Ovary (tissue), 10 donors: ENCODE measurements at places on chromosomes 4 and X.

GRCh38 chrX:54042609-54043021, 1.7 kb downstream of the PHF8 start:
- peak; percentile 50 for DNase-seq

DNA sequence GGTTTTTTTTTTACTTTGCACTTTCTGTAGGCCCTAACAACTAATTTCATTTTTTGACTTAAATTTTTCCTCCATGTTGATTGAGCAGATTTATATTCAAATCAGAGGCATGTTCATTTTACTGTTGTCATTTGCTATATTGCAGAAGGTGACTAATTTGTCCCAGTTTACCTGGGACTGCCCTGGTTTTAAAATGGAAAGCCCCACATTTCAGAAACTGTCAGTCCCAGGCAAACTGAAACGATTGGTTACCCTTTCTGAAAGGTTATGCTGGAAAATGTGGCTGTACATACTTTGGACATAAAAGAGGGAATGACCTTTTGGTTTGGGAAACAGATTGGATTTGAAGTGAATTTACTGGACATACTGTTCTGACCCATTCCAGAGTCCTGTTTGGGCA, 160.0 kb downstream of the SPCS3 start:
- no peak for DNase-seq

DNA sequence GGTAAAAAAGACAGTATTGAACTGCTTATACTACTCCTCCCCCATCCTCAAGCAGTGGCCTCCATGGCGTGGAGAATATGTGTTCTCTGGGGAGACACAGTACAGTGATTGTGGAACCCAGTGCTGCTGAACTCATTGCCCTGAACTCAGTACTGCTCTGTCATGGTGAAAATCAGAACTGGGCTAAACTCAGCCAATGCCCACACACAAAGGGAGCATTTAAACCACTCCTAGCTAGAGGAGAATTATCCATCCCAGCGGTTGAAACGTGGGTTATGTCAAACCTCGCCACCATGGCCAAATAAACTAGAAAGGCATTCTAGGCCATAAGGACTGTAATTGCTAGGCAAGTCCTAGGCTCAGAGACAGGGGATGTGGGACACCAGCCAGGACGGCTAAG, 131.8 kb downstream of the SPOCK3 start:
- DNase-seq = no peak

DNA sequence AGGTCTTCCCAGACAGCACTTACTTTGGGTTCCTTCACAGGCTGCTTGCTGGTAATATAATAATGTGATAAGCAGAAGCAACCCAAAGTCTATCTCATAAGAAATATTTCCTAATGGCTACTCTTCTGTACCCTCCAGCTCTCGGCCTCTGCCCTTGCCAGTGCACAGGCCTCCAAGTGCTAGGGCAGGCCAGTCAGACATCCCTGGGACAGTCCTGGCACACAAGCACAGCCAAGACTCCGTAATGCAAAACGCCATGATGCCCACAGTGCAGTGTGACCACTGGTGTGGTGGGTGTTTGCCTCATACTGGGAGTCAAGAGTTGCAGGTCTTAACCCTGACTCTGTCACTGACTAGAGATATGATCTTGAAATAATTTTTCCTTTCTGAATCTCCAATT, 35.1 kb downstream of the RNF150 start:
- DNase-seq = no peak

- DNase-seq = no peak
Measured at GRCh38 chr4:16205298-16206164, 20.7 kb downstream of the TAPT1 start.

DNA sequence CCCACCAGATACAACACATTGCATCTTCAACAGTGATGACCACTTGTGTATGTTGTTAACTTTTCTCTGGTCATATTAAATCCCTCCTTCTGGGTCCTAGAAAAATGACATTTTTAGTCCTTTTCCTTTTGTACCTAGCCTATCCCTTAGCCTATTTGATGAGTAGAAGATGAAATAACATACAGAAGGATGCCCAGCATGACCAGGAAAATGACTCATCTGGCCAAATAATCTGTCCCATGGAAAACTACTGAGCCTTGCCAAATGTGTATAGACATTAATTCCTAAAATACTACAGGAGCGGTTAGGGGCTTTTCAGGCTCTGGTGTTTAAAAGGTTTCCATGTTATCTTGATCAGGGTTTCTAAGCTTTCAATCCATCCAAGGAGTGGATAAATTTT, 129.0 kb upstream of the KCNIP4 start:
- DNase-seq = no peak

DNA sequence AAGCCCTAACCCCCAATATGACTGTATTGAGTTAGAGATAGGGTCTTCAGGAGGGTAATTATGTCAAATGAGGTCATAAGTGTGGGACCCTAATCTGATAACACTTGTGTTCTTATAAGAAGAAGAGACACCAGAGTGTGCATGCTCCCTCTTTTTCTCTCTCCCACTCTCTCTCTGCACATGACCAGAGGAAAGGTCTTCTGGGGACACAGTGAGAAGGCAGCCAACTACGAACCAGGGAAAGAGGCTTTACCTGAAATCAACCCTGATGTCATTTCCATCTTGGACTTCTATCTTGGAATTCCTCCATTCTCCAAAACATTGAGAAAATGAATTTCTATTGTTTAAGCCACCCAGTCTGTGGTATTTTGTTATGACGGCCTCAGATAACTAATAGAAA, 97.2 kb upstream of the MAD2L1 start:
- DNase-seq = no peak

DNA sequence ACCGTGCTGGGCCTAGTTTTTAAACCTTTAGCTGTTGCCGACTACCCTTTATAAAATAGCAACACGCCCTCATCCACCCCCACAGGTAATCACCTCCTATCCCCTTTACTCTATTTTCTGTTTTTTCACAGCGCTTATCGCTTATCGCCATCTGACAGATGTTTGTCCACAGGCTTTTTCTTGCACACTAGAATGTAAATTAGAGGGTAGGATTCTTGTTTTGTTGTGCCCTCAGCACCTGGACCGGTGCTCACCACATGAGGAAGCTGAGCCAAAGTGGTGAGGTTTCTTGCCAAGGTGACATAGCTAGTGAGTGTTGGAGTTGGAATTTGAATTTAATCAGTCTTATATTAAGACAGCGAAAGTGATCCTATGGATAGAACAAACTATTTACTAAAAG, 2.9 kb upstream of the RBBP7 start:
- DNase-seq = no peak

GRCh38 chrX:13254076-13254785, 65.6 kb downstream of the ATXN3L start:
- DNase-seq = no peak

DNA sequence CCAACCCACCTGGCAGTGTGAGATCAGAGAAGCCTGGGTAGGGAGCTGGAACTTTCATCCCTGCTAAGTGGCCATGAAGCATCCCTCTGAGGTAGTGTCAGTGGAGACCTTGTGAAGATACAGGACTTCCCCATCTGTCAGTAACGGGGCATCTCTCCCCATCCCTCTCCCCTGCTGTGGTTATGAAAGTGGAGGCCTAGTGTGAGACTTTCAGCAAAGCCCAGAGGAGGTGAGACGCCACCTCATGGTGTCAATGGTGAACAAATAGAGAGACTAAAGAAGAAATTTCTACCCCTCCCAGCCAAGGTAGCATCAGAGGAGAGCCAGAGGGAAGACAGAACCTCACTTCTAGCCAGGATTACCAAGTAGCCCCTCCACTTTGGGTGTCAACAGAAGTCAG, 150.2 kb downstream of the VEGFC start:
- DNase-seq = no peak

- DNase-seq = no peak
Measured at GRCh38 chr4:30912098-30912714, 192.0 kb downstream of the PCDH7 start.

DNA sequence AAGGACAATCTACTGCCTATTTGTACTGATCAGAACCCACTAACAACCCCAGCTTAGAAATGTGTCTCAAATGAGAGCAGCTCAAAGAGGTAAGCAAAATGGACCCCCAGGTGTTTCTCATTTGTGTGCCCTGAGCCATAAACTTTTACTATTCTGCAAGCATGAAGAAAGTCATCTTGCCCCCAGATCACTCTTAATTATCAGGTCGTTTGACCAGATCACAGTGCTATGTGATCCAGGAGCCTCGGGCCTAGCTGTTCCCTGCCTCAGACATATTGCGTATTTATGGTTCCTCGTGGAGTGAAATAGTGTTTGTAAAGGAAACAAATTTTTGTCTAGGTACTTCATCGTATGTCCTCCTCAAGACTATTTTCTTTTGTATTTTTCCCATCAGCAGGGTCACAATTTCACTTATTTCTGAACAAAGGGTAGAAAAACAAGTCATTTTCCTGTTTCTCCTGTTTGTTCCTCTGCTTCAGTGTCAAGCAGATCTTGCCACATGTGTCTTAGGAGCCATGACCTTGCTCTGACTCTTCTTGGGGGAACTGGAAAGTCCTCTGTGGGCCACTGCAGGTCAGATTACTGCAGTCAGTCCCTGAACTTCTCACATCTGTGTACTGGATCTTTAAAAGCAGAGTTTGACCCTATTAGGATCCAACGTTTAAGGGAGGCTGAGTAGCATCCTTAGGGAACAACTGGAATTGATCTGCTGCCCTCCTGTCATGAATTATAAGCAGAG, 194.9 kb downstream of the PALLD start:
- DNase-seq = no peak

DNA sequence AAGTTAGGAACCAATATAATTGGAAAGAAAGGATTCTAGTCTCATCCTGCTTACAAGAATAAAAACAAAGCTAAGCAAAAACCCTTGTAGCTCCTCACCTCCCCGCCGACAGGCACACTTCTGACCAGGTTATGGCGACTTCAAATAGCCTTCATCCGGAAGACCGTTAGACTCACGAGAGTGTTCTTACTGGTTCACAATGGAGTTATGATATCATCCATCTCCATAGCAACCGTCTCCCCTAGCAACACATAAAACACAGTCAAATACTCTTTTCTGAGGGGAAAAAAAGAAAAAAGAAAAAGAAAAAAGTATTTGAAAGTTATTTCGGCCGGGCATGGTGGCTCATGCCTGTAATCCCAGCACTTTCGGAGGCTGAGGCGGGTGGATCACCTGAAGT, at the start of gene IL13RA2:
Gene IL13RA2 (minus strand): TSS at position 162 of the 400 bp plus-strand sequence. CDS start 347 bp downstream, outside the sequence.
- no peak for DNase-seq

- DNase-seq = no peak
Measured at GRCh38 chr4:113316879-113317278, 267.4 kb downstream of the ANK2 start.

GRCh38 chr4:93710101-93710846, 118.3 kb upstream of the ATOH1 start:
- no peak for DNase-seq

DNA sequence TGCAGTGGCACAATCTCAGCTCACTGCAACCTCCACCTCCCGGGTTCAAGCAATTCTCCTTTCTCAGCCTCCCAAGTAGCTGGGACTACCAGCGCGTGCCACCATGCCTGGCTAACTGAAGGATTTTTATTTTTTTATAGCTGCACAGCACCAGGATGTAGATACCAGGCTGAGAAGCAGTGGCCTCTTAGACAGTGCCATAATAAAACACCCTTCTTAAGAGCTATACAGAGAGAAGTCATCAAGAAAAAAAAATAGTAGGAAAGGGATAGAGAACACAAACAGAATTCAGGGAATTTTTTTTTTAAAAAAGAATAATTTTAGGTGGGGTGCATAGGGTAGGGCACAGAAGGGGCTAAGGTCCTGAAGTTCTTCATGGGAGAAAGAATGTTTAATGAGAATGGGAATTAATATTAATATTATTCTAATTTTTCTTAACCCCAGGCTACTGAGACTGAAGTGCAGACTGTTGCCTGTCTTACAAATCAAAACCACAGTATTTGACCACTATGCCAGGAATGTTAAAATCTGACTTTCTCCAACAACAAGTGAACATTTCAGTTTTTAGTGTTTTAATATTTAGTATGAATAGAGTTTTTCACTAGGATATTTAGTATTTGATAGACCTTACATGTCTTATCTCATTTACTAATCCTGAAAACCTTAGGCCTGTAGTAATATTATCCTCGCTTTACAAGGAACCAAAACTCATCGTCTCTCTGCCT, 146.7 kb downstream of the KCNIP4 start:
- no peak for DNase-seq

- no peak for DNase-seq
Measured at GRCh38 chrX:24574743-24575142, 72.4 kb downstream of the PCYT1B start.

GRCh38 chr4:72468904-72469502, 100.0 kb downstream of the ADAMTS3 start:
- no peak for DNase-seq

GRCh38 chr4:81757691-81758090, 286.0 kb upstream of the RASGEF1B start:
- DNase-seq = no peak

- no peak for DNase-seq
Measured at GRCh38 chrX:26597981-26598380, 382.0 kb downstream of the MAGEB5 start.

DNA sequence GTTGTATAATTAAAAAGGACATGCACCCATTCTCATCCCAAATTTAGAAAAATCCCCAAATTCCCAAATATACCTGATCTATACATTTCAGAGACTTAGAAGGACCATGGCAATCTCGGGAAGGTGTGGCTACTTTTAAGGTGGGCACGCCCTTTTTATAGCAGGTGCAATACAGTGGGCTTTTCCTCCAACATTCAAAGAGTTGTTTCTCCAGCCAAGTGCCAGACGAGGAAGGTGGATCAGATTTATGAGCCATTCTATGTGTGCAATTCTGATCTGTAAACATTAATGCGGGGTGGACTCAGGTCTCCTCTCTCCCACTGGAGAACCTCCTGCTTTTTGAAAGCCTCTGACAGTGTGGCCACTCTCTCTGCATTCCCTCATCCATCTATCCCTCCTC, 33.8 kb downstream of the PRKX start:
- no peak for DNase-seq

DNA sequence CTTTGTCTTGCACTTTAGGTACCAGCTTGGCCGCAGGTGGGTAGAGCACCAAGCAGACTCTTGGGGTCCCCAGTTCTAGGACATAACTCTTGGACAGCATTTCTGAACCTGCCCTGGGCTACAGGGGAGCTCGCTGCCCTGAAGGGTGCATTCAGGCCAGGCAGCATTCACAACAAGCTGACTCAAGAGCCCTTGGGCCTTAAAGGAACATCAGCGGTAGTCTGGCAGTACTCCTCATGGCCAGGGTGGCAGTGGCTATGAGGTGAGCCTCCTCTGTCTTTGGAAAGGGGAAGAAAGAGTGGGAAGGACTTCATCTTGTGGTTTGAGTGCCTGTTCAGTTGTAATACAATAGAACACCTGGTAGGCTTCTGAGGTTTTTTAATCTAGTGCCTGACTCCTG, 24.8 kb upstream of the SMARCA5 start:
- DNase-seq = no peak

- DNase-seq = no peak
Measured at GRCh38 chr4:24010994-24011393, 121.1 kb upstream of the PPARGC1A start.
